ENCODE measurements at places on chromosomes 1 and 21.

DNA sequence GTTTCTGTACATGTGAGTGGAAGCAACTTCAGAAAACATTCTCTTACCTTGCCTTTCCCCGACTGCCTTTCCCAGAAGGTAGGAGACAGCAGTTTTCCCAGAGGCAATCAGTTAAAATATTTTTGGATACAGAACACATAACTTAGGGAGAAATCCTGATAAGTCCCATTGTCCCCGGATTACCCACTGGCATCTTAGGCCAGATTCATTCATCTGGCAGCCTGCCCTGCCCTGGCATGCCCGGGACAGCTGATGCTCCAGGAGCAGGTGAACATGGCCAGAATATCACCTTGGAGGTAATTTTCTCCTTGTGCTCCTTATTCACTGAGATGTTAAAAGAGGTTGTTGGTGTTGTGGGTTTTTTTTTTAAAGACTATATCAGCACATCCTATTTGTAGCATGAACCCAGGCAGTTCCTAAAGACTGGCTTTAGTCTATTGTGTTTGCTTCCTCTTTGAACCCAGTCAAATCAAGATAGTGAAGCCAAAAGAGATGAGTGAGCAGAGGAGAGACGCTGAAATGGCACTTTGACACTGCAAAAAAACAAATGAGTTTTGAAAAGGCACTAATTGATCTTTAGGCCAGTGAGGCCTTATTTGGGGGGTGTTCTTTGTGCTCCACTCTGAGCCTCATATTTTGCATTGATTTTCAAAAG is 139.6 kb downstream of the PLPP3 start:
- DNase-seq: no peak

- no peak for DNase-seq
These were observed 4.2 kb upstream of the GPN2 start for GRCh38 chr1:26894263-26894662.

GRCh38 chr21:39479164-39479813 is 27.5 kb downstream of the SH3BGR start:
- DNase-seq: no peak

GRCh38 chr1:207336559-207337467 is 15.3 kb downstream of the CD55 start:
- no peak for DNase-seq

DNA sequence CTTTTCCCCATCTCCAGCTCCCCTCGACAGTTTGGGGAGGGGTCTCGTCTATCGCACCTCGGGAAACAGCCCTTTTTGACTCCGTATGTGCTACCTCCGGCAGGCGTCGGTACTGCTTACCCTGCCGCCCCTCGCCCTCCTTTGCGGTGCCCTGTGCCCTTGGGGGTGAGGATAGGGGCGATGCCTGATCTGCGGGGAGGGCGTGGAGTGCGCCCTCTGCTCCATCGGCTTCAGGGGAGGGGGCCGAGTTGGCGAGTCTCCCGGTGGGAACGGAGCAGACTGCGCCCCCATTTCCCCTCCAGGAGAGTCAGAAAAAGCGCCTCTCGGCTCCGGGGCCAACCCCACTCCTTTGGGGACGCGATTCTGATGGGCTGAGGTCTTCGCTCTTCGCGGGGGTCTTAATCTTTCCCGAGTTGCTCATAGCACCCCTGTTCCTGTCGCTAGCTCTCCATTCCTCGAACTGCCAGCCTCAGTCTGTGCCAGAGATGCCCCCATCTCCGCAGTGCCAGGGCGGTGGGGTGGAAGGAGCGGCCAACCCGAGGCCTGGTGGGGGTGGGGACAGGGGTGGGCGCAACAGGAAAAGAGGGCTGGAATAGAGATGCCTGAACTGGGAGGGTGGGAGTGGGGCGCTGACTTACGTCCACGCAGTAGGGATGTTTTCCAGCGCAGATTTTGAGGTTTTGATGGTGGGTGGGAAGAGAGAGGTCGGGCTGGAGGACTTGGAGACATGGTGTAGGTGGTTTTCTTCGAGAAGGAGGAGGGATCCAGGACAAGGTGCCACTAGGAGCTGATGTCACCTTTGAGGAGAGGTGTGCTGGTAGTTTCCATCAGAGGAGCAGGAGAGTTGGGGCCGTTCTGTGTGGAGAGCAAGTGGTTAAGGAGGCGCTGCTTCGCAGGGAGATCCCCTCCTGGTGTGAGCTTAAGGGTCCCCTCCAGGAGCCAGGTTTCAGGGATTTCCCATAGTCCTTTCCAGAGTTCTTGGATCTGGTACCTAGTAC is 674 bp downstream of the PPFIA4 start:
- no peak for DNase-seq

DNA sequence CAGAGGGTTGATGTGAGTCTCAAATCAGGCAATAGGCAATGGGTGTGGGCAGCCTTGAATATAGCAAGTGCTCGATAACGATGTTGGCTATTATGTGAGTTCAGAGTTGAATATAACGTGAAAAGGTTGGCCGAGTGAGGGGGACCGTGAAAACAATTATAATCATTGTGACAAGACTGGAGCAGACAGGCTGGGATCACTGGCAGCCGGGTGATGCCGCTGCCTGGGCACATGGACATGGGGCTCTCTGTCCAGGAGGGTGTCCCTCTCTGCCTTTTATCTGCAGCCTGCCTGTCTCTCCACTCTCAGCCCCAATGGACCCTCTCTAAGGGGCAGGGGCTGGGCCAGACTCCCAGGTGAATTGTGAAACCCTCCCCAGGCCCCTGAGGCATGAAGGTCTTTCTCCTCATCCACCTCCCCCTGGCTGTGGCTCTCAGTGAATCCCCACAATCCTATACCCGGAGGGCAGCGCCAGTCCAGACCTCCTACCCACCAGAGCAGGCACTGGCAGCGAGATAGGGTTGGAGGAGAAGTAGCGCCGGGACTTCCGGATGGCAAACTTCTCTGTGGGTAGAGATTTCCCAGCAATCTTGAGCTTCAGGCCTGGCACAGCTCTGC is 36.4 kb downstream of the TTC39A start:
- no peak for DNase-seq

- peak; percentile 42 for DNase-seq
These were observed 60.2 kb downstream of the FASLG start for GRCh38 chr1:172719066-172719627.

DNA sequence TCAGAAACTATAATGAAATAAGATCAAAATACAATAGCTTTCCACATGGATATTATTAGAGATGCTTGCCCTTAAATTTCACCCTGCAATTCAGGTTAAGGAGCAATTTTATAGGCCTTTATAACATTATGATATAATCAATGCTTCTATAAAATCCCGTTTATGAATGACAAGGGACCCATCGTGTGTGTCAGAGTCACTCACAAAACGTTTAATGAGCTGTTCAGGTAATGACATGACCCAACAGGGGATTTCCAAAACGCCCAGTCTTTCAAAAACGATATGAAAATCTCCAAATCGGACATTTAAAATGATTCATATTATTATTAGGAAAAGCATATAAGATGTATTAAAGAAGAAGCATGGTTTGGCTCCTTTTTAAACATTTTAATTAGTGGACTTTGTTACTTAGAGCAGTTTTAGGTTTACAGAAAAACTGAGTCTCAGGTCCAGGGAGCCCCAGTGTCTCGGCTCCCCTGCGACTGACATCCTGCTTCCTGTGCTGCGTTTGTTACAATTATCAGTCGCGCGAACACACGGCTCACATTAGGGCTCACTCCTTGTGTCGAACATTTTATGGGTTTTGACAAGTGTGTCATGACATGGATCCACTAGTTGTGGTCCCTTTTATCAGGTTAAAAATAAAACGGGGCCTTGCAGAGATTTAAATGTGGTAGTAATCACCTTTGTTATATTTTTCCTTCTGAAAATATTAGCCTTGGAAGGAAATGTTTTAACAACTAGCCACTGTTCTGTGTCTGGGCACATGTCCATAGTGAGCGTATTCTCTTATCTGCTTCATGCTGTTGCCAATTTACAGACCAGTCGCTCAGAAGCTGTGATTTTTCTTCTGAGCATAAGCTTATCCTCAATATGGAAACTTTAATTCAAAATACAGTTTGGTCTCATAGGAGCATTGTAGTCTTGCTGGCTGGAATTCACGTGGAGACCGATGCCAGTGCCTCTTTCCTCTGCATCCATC is 52.0 kb upstream of the POFUT2 start:
- no peak for DNase-seq

- no peak for DNase-seq
These were observed 71.4 kb upstream of the HSPA13 start for GRCh38 chr21:14454016-14455009.

GRCh38 chr1:55726994-55727393 is 511.8 kb upstream of the USP24 start:
- DNase-seq: peak; percentile 88

DNA sequence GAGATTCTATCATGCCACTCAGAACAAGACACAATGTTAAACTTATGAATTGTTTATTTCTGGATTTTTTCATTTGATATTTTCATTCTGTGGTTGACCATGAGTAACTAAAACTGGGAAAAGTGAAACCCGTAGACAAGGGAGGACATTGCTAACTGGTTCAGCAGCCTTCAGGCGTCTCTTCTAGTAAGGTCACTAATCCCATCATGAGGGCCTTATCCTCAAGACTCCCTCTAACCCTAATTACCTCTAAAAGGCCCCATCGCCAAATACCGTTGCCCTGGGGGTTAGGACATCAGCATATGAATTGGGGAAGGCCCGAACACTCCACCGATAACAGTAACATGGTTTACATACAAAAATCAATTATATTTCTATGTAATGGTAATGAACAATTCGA is 247.6 kb downstream of the TM2D1 start:
- no peak for DNase-seq

- DNase-seq: no peak
These were observed 52.3 kb upstream of the POU2F1 start for GRCh38 chr1:167168424-167168823.

DNA sequence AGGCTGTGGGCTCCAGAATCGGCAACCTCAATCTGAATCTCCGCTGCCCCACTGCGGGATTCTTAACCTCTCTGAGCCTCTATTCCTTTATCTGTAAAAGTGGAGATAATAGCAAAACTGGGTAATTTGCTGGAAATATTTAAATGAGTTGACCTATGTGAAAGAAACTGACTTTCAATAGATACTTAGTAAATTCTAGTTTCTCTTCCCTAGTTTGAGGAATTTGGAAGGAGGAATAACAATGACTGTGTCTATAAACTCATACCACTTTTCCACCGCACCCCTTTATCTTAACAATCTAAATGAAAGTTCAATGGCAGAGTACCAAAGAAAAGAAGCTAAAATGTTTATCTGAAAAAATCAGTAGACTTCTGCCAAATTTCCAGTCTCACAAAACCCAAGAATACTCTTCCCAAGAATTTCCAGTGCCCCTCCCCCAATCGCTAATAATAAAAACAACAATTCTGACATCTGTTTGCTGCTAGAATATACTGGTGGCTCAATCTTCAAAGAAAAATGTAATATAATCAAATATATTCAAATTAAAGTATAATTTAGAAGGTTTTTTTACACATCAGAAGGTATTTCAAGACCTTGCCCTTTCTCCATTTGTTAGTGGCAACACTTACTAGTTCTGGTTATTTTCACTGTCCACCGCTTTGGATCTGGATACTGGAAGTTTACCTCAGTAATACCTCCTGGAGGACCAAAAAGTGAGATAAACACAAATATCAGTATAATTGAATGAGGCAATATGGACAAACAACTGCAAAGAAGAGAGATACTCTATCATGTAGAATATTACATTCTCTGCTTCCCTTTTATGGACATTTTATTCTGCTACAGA is 171.2 kb downstream of the LTN1 start:
- DNase-seq: no peak

- DNase-seq: no peak
These were observed 9.2 kb downstream of the CASZ1 start for GRCh38 chr1:10787286-10787685.

DNA sequence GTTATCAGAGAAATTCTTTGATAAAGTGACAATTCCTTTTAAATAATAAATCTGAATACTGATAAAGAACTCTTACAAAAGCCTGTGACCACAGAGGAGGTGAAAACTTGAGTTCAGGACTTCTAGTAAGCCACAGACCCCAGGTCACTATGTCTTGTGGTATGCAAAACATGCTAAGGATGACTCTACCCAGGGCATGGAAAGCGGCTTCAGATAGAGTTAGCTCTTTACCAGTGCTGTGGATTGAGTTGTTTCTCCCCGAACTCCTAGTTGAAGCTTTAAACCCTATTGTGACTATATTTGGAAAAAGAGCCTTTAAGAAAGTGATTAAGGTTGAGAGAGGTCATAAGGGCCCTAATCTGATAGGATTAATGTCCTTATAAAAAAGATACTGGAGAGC is 42.3 kb downstream of the HLX start:
- DNase-seq: no peak

DNA sequence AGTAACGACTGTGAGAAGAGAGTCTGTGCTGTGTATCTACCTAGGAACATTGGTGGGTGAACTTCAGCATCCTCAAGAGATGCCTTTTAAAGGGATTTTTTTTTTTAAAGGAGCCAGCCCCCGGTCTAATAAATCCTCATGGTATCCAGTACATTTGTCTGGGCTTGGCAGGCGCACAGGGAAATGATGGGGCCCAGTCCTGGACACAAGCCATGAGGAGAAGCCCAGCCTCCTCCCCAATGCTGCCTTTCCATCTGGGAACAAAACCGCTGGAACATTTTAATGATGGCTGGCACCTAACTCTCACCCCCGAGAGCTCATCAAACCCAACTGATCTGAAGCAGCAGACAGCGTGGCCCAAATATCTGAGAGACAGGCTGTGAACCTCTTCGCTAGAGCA is 64.2 kb downstream of the ACOT7 start:
- no peak for DNase-seq

DNA sequence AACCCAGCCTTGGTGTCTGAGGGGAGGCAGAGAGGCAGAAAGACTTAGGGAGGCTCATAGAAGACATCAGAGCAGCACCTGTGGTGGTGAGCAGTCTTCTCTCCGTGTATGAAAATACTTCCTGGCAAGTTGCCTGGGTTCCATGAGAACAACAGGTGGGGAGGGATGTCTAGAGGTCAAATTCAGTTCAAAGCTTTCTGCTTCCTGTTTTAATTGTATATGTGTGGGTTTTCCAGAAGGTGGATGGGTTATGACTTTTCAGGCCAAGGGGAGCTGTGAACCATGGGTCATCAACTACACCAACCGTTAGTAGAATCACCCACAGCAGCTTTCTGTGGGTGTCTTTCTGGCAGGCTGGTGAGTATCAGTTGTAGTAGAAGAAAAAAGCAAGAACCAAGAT is 4.1 kb upstream of the FCRL2 start:
- no peak for DNase-seq

DNA sequence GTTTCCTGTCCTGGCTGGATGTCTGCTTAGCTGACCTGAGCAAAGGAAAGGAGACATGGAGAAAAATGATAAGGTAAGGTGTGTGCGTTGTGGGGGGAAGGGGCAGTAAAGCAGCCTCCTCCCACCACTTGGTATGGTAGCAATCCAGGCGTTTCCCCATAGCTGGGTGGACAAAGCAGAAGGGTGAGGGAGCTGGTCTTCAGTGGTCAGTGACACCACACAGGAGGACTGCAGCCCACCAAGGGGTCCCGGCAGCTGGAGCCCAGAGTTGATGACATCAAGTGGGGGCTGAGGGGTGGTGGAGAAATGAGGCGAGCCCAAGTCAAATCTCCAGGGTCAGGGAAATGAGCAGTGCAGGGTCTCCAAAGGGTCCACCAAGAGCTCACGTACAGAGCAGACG is 69.3 kb upstream of the LRRN2 start:
- DNase-seq: no peak

Data from fibroblast of skin of left biceps (primary cell).